CD4-positive, alpha-beta T cell treated with Interleukin-2 at 100 ng/mL for 4 hours (primary cell): ENCODE measurements at places on chromosomes 6 and 20.

GRCh38 chr20:4795394-4795793 is 73.7 kb downstream of the PRND start:
- peak; percentile 24 for DNase-seq

GRCh38 chr6:144580039-144580438 is 294.9 kb downstream of the UTRN start:
- DNase-seq, result no peak

DNA sequence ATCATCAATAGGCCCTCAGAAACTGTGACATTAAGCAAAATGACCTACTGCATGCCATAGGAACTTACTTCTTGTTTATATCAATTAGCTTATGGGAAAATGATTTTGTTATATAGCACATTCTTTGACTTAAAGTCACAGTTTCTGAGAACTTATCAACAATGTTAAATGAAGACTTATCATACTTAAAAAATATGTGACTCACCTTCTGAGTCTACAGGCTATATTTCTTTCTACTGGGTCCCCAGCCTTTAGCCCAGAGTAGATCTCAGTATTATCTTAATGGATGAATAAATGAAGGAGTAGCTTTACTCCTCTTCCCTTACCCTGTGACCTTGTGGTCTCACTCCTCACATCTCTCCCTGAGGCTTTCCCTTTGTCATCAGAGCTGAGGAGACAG is 180.2 kb downstream of the MAFB start:
- no peak for DNase-seq

DNA sequence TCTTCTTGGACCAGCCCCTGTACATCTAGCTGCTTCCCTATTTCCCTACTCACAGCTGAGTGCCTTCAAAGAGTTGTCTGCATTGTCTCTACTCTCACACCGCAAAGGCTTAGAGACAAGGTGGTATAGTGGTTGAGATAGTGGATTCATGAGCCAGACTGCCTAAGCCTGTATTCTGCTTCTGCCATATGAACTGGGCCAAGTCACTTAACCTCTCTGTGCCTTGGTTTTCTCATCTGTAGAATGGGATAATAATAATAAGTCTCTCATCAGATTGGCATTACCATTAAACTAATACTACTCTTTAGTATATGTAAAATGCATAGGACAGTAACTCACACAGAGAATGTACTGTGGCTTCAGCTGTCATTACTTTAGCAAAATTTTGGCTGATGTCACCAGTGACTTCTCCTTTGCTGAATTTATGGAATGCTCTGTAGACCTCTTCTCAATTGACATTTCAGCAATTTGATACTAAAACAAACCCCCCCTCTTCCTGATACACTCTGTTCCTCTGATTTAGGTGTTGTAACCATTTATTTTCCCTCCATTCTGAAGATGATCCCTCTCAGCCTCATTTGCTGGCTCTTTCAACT is 156.1 kb downstream of the ADAT2 start:
- no peak for DNase-seq

- DNase-seq, result no peak
Observed at GRCh38 chr20:55456316-55456940, 548.9 kb downstream of the CBLN4 start.
